ENCODE measurements at places on chromosomes 4 and X.
A peak's percentile ranks its signal among the peaks of the same experiment; 100 is the strongest.

GRCh38 chr4:168487282-168488035 lies 7.2 kb upstream of the DDX60L start:
- DNase-seq, result no peak

DNA sequence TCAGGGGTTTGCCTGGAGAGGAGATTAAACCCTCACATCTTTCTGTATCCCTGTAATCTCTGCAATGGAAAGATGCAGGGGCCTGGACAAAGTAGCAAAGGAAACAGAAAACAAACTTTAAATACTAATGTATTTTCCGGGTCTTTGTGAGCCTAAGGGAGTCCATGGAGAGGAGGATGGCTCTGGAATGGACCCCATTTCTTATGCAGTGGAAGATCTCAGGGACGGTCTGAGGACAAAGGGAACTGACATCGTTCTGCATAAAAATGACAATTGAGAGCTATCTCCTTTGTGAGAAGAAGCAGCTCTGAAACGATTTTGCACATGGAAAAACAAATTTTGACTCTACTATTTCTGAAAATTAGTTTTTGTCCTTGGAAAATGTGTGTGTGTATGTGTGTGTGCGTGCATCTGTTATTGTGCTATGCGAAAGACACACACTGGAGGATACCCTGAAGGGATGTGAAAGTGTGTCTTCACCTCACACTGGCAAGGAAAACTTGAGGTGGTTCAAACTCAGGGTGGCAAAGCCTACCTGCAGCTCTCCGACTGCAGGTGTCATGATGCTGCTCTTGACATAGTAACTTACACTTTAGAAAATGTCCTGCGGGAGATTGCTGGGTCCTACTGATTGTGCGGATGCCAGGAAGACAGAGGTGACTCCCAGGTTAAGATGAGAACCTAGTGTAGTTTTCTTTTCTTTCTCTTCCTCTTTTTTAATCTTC lies 126.4 kb upstream of the JADE1 start:
- no peak for DNase-seq

- no peak for DNase-seq
Observed at GRCh38 chrX:48487362-48487798, 11.4 kb downstream of the FTSJ1 start.

DNA sequence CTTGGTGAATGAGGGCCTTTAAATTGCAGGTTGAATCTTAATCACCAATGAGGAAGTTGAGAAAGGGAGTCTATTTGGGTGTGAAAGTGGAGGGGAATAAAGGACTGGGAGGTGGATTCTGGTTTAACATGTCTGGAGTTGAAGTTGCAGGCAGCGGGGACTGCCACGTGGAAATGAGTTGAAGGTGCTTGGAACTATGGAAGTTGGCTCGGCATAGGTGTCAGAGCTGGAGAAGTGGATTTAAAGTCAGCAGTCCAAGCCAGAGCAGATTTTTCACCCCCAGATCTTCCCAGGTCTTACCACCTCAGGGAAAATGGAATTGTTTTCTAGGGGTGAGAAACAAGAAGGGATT lies 44.9 kb downstream of the TIGD4 start:
- no peak for DNase-seq

DNA sequence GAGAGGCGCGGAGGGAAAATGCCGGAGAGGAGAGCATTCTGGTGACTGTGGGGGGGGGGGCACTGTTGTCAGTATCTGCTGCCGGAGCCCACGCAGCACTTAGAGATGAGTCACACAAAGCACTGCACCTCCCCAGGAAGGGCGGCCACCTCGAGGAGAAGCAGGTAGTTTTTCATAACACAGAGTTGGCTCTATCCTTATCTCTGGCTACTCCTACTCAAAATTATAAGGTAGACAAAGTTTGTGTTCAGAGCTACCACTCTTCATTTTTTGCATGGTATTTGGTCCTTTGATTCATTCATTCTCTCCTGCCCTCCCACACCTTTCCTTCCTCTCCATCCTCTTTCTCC lies 76.2 kb upstream of the SCOC start:
- DNase-seq, result no peak

DNA sequence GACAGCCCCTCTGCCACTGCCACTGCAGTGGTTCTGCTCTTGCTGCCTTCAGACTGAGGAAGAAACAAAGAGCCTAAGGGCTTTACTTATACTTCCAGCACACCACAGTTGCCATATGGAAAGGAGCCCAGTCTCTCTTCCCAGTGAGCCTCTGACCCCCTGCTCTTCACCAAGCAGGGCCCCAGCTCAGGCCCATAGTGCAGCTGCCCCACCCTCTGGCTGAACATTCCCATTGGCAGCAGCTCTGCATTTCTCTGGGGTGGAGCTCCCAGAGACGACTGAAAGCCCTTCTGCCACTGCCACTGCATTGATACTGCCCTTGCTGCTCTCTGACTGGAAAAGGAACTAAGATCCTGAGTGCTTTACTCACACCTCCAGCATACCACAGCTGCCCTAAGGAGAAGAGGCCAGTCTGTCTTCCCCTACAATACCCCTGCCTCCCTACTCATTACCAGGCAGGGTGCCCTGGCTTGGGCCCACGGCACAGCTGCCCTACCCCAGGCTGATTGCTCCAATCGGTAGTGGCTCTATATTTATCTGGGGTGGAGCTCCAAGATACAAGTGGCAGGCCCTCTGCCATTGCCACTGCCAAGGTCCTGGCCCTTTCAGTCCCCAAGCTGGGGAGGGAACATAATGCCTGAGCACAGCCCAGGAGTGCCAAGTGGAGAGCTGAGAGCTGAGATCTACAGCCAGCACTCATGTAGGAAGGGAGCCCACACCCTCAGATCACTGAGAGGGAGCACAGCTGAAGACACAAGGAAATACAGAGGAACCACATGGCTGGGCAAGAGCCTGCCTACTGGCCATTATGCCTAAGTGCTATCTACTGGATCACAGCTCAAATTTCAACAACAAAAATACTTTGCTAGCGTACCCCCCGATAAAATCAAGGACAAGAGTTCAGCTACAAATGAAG lies 36.0 kb downstream of the AWAT2 start:
- no peak for DNase-seq

- no peak for DNase-seq
Observed at GRCh38 chrX:40809210-40809609, 73.9 kb upstream of the MED14 start.

GRCh38 chrX:79412166-79412565 lies 45.0 kb upstream of the ITM2A start:
- DNase-seq, result no peak

DNA sequence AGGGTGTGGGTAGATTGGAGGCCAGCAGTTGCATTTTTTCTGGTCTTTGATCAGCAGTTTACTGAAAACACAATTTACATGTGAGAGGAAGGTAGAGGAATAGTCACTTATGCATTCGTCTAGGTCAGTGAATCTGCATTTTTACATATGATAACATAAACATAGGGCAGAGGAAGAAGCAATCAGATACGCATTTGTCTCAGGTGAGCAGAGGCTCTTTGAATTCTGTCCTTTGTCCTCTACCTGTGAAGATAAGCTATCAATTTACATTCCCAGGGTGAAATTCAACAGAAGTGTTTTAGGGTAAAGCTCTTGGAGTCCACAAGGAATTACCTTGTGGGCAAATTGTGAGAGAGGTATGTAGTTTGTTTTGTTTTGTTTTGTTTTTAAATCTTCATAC lies 306.5 kb downstream of the MAGEB5 start:
- DNase-seq, result no peak

DNA sequence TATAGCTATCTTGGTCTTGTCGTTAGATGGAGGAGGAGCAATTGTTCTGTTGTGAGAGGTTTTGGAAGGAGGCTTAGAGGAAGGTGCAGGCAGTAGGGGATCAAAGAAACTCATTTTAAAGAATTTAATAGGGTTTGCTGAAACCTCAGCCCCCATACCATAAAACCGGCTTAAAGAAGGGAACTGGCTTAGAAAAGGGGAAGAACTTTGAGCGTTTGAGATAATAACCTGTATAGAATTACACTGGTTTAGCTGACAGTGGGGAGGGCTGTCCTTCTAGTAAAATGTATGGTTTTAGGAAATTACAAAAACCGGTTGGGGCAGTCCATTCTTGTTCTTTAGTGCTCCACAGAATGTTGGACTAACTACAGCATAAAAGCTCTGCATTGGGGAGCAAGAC lies 128.1 kb downstream of the KDM6A start:
- DNase-seq, result no peak

GRCh38 chr4:33090910-33091309 lies 2370.7 kb downstream of the PCDH7 start:
- DNase-seq, result no peak

DNA sequence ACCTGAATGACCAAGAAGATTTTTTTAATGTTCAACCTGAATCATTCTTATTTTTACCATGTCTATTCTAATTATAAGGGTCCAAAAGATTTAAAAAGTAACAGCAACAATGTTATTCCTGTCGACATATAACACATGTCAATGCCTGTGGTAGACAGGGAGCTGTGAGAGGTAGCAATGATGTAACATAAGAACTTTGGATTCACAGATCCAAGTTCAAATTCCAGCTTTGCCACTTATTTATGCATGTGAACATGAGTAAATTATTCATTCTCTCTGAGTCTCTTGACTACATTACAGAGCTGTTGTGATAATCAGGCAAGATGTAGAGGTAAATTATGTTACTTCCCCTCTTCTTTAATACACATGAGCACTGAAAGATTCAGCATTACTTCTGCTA lies 54.5 kb downstream of the KLHL8 start:
- DNase-seq, result no peak

GRCh38 chr4:77203380-77204197 lies 46.6 kb downstream of the CCNG2 start:
- DNase-seq, result peak; percentile 40

GRCh38 chr4:1191621-1192020 lies 19.2 kb upstream of the SPON2 start:
- no peak for DNase-seq

DNA sequence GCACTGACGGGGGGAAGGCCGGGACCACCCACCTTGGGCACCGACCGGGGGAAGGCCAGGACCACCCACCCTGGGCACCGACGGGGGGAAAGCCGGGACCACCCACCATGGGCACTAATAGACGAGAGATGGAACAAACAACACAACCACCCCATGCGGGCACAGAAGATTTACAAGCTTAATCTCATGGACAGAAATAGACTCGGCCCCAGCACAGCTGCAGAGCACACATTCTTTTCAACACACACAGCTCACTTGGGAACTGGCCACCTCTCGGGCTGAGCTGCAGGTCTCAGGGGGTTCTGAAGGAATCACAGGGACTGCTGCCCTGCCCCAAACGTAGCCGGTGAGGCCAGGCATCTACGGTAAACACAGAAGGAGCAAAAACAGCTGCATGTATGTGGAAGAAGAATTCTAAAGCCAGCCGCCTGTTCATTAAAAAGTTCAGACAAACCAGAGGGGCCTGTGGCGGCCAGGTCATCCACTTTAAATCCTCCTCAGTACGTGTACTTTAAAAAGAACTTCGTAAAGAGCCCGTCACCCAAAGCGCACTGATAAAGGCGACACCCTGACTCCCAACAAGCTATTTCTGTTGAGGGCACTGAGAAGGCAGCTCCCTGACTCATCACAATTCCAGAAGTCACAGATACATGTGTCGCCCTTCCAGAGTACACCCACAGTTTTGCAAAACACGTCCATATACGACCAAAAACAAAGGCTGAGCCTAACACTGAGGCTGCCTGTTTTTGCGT lies 17.7 kb downstream of the PPP2R3B start:
- DNase-seq, result no peak

DNA sequence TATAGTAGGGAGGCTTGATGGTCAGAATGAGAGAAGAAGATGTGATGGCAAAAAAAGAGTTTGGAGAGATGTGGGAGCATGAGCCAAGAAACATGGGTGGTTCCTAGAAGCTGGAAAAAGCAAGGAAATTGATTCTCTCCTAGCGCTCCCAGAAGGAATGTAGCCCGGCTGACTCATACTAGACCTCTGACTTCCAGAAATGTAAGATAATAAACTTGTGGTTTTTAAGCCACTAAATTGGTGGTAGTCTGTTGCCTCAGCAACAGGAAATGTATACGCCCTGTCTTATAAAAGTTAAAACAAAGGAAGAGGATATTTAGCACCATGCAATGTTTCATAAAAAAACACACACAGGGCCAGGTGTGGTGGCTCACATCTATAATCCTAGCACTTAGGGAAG lies 182.7 kb upstream of the PCDH7 start:
- no peak for DNase-seq

DNA sequence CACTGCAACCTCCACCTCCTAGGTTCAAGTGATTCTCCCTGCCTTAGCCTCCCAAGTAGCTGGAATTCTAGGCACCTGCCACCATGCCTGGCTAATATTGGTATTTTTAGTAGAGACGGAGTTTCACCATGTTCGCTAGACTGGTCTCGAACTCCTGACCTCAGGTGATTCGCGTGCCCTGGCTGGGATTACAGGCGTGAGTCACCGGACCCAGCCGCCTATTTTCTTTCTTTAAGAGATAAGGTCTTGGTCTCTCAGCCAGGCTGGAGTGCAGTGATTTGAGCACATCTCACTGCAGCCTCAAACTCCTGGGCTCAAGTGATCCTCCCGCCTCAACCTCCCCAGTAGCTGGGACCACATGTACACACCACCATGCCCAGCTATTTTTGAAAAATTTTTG lies 166.5 kb downstream of the DHRSX start:
- DNase-seq, result no peak

GRCh38 chr4:4663028-4663427 lies 121.2 kb upstream of the STX18 start:
- no peak for DNase-seq

- DNase-seq, result no peak
Observed at GRCh38 chr4:150358691-150359090, 223.3 kb upstream of the MAB21L2 start.

GRCh38 chrX:73215246-73215645 lies 595 bp upstream of the NAP1L2 start:
- DNase-seq, result no peak

GRCh38 chr4:74534936-74535335 lies 90.0 kb downstream of the AREG start:
- DNase-seq, result no peak

DNA sequence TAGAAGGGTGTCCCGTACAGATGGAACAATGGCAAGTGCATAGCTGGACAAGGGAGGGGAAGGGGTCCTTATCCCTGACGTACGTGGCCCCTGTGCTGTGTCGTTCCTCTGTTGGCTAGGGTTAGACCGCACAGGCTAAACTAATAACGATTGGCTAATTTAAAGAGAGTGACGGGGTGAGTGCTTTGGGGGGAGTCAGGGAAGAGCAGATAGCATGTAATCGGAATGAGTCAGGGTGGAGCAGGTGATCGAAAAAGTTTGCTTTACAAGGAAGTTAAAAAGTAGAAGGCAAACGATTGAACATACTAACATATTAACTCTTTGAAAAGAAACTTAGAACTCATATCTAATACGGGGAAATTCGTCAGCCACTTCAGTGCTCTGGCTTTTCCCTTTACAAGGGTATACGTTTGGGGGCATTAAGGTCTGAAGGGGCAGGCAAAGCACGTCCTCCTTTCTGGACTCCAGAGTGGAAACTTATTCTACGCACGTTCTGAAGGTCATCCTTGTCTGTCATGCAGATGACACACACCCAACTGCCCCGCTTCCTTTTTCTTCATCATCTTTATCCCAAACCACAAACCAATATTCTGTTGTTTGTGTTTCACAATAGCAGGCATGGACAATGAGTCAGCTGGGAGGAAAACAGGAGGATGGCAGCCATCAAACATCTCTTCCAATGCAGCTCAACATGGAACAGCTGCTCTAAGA lies 10.2 kb upstream of the CRLF2 start:
- DNase-seq, result no peak

All from stimulated activated CD8-positive, alpha-beta memory T cell treated with anti-CD3 and anti-CD28 coated beads, Interleukin-4, amount 100 ng/mL, for 4 hours (primary cell).